Keratinocyte (primary cell): ENCODE measurements at places on chromosomes 3 and 15. TPM values are rescaled to one million over a fixed set of nuclear protein-coding genes. Genes with fewer than 3 reads are reported as not detected.

Gene P3H2
- 80.7 to 115 TPM (median 91.4 TPM) in 3 replicates for polyA plus RNA-seq

GRCh38 chr3:102156426-102156825 lies 278.4 kb upstream of the ZPLD1 start:
- H3K27ac ChIP-seq, result peak overlapping the region; percentile 98
- H3K4me3 ChIP-seq, result no peak overlapping the region
- peak; percentile 61 for DNase-seq
- no peaks in the 10 kb centered on the region for H3K27me3 ChIP-seq
- no peaks in the 10 kb centered on the region for H3K36me3 ChIP-seq

DNA sequence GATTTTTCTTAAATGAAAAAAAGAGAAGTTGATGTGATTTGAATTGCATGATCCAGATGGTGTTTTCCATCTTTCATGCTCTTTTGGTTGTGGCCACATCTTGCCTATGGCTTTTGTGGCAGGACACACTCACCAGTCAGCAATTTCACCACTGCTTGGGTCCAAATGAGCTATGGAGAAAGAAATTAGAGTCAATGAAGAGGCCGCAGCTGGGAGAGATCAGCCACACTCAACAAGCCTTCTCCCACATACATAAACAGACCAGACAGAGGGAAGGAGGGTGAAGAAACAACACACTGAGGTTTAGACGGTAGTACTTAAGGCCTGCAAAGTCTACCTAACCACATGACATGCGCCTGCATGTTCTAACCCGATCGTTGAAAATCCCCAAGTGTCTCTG lies 110.7 kb upstream of the CDIN1 start:
- H3K27me3 ChIP-seq, result no peaks in the 10 kb centered on the region
- no peaks in the 10 kb centered on the region for H3K36me3 ChIP-seq
- no peak overlapping the region for H3K4me3 ChIP-seq
- DNase-seq, result peak; percentile 60
- peak overlapping the region; percentile 57 for H3K27ac ChIP-seq
- H3K4me1 ChIP-seq, result peaks cover 16% of the 10 kb centered on the region

DNA sequence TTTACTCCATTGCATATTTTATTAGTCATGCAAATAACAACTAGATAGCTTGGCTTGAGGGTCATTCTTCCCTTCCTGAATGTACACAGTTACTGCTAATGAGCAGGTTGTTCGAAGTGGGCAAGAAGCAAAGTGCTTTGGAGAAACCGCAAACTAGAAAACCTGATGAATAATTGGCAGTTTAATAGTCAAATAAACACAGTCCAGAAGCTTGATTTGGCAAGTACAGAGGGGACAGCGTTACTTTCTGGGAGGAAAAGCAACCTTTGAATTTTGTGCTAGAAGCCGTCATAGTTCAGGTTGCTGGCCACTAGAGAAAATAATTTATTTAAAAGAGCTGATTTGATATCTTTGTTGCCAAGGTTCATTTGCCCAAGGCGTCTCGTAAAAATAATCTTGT lies 94.9 kb downstream of the MFSD1 start:
- no peak for DNase-seq
- no peaks in the 10 kb centered on the region for H3K36me3 ChIP-seq
- H3K4me3 ChIP-seq, result no peak overlapping the region
- H3K27me3 ChIP-seq, result no peaks in the 10 kb centered on the region
- no peaks in the 10 kb centered on the region for H3K4me1 ChIP-seq
- no peak overlapping the region for H3K27ac ChIP-seq

Gene DCLK3
- not detected in 3 replicates for polyA plus RNA-seq

Gene TJP1
- 39.4 to 70.0 TPM (median 54.7 TPM) in 3 replicates for polyA plus RNA-seq

GRCh38 chr15:48463366-48463880 lies 132.2 kb downstream of the DUT start:
- no peaks in the 10 kb centered on the region for H3K4me1 ChIP-seq
- H3K4me3 ChIP-seq, result no peak overlapping the region
- H3K36me3 ChIP-seq, result no peaks in the 10 kb centered on the region
- no peak overlapping the region for H3K27ac ChIP-seq
- no peaks in the 10 kb centered on the region for H3K27me3 ChIP-seq

DNA sequence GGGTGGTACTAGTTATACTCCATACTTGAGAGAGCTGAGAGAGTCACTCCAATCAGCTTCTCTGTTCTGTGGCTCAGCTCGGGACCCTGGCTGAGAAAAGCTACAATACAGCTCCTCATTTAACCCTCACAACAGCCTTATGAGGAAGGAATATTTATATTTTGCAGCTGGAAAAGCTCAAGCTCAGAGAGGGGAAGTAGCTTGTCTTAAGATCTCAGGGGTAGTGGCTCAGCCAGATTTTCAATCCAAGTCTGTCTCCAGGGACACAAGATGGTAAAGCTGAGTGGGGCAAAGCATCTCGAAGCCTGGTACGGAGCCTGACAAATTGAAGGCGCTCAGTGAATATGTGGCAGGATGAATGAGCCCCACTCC lies 14.8 kb downstream of the SCAMP2 start:
- H3K27ac ChIP-seq, result no peak overlapping the region
- H3K4me1 ChIP-seq, result peaks cover 22% of the 10 kb centered on the region
- H3K4me3 ChIP-seq, result no peak overlapping the region
- no peak for DNase-seq
- H3K36me3 ChIP-seq, result peaks cover 8% of the 10 kb centered on the region

DNA sequence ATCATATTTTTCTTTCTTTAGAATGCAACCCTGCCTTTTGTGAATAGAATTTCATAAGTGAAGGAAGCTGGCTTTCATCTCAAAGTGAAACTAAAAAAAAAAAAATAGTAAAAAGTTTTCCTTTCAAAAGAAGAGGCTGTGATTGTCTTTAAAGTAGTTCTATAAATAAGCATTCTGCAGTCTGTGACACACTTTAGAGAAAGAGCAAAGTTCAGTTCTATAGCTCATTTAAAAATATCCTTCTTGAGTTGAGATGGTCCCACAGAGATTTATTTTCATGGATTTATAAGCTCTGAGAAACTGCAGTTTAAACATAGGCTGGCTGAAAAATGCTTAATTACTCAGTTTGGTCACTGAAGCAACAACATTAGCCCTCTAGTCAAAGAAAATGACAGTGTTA lies 36.1 kb upstream of the CNTN6 start:
- H3K36me3 ChIP-seq, result no peaks in the 10 kb centered on the region
- no peak for DNase-seq
- no peak overlapping the region for H3K4me3 ChIP-seq
- no peaks in the 10 kb centered on the region for H3K4me1 ChIP-seq
- no peaks in the 10 kb centered on the region for H3K27me3 ChIP-seq

Gene AADACL2
- 0.30 to 0.38 TPM in 2 of 3 replicates, not detected in the other for polyA plus RNA-seq

Gene ZNF385D
- polyA plus RNA-seq, result 0.25 to 0.66 TPM (median 0.46 TPM) in 3 replicates

Gene RHO
- polyA plus RNA-seq, result not detected in 3 replicates

Gene TGFBR2
- polyA plus RNA-seq, result 250 to 402 TPM (median 303 TPM) in 3 replicates

- H3K27ac ChIP-seq, result no peak overlapping the region
- H3K27me3 ChIP-seq, result no peaks in the 10 kb centered on the region
- DNase-seq, result no peak
- H3K4me3 ChIP-seq, result no peak overlapping the region
These were observed 84.1 kb downstream of the MEIS2 start for GRCh38 chr15:37016231-37016630.

Gene MEX3B
- polyA plus RNA-seq, result 0.16 to 0.18 TPM (median 0.17 TPM) in 3 replicates

GRCh38 chr15:34304613-34305012 lies 33.0 kb downstream of the SLC12A6 start:
- H3K36me3 ChIP-seq, result no peaks in the 10 kb centered on the region
- no peak overlapping the region for H3K4me3 ChIP-seq
- H3K4me1 ChIP-seq, result no peaks in the 10 kb centered on the region
- no peaks in the 10 kb centered on the region for H3K27me3 ChIP-seq
- H3K27ac ChIP-seq, result no peak overlapping the region

DNA sequence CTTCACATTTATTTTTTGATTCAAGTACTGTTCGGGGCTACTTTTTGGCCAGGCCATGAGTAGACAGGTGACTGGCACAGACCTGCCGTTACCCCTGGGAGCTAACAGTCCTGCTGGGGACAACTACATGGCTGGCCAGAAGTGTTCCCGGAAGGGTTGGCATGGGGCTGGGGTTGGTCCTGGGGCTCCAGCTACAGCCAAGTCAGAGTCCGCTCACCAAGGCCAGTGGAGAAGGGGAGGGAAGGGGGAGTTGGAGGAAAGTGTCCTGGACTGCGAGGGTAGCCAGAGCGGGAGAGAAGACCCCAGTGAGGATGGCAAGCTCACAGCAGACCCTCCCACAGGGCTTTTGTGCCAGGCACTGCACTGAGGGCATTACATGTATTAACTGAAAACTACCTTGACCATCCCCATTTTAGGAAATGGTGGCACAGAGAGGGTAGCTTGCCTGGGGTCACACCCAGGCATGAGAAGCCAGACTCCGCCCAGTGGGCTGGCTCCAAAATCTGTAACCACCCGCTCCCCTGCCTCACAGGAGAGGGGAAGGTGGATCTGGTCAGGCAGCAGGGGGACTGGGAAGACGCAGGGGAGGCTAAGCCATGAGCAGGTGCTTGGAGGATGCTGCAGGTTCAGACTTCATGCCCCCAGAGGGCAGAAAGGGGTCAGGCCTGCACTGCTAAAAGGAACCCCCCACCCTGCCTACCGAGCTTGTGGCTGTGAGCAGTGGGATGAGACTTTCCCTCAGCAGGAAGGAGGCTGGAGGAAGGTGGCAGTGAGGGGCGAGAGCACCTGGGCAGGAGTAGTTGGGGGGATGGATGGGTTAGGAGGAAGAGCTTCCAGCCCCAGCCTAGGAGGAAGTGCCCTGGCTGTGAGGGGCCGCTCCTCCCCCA lies 38.3 kb upstream of the ESYT3 start:
- H3K4me3 ChIP-seq, result no peak overlapping the region
- DNase-seq, result no peak
- no peak overlapping the region for H3K27ac ChIP-seq
- H3K4me1 ChIP-seq, result no peaks in the 10 kb centered on the region
- H3K27me3 ChIP-seq, result no peaks in the 10 kb centered on the region
- no peaks in the 10 kb centered on the region for H3K36me3 ChIP-seq

Gene MORC1
- not detected in 3 replicates for polyA plus RNA-seq

- no peaks in the 10 kb centered on the region for H3K4me1 ChIP-seq
- no peak overlapping the region for H3K4me3 ChIP-seq
- peaks cover 40% of the 10 kb centered on the region for H3K27me3 ChIP-seq
- DNase-seq, result no peak
These were observed 17.4 kb upstream of the ATP2B2 start for GRCh38 chr3:10522646-10523303.

- H3K27ac ChIP-seq, result no peak overlapping the region
- no peaks in the 10 kb centered on the region for H3K36me3 ChIP-seq
- H3K4me1 ChIP-seq, result no peaks in the 10 kb centered on the region
- no peak for DNase-seq
- H3K4me3 ChIP-seq, result no peak overlapping the region
These were observed 78.9 kb upstream of the TTC14 start for GRCh38 chr3:180523040-180523439.

- no peak for DNase-seq
- no peak overlapping the region for H3K4me3 ChIP-seq
- no peaks in the 10 kb centered on the region for H3K36me3 ChIP-seq
- H3K4me1 ChIP-seq, result no peaks in the 10 kb centered on the region
- no peak overlapping the region for H3K27ac ChIP-seq
These were observed 17.6 kb downstream of the TRIM42 start for GRCh38 chr3:140695361-140696061.

Gene LDHAL6B
- polyA plus RNA-seq, result not detected in 3 replicates

- peaks cover 19% of the 10 kb centered on the region for H3K36me3 ChIP-seq
- H3K27me3 ChIP-seq, result no peaks in the 10 kb centered on the region
- DNase-seq, result no peak
- no peak overlapping the region for H3K27ac ChIP-seq
These were observed 7.6 kb upstream of the TMEM44 start for GRCh38 chr3:194640829-194641228.

DNA sequence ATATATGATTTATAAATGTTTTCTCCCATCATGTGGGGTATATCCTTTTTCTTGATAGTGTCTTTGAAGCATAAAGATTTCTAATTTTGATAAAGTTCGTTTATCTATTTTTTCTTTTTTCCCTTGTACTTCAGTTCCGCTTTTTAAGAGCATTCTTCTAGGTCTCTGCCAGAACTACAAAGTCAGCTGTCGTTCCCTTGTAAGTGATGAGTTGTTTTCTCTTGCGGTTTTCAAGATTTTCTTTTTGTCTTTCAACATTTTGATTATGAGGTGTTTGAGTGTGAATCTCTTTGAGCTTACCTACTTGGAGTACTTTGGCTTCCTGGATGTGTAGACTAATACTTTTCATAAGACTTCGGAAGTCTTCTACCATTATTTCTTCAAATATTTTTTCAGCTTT lies 9.3 kb upstream of the PRICKLE2 start:
- H3K36me3 ChIP-seq, result peaks cover 1% of the 10 kb centered on the region
- H3K4me3 ChIP-seq, result no peak overlapping the region
- DNase-seq, result no peak
- peaks cover 13% of the 10 kb centered on the region for H3K4me1 ChIP-seq

DNA sequence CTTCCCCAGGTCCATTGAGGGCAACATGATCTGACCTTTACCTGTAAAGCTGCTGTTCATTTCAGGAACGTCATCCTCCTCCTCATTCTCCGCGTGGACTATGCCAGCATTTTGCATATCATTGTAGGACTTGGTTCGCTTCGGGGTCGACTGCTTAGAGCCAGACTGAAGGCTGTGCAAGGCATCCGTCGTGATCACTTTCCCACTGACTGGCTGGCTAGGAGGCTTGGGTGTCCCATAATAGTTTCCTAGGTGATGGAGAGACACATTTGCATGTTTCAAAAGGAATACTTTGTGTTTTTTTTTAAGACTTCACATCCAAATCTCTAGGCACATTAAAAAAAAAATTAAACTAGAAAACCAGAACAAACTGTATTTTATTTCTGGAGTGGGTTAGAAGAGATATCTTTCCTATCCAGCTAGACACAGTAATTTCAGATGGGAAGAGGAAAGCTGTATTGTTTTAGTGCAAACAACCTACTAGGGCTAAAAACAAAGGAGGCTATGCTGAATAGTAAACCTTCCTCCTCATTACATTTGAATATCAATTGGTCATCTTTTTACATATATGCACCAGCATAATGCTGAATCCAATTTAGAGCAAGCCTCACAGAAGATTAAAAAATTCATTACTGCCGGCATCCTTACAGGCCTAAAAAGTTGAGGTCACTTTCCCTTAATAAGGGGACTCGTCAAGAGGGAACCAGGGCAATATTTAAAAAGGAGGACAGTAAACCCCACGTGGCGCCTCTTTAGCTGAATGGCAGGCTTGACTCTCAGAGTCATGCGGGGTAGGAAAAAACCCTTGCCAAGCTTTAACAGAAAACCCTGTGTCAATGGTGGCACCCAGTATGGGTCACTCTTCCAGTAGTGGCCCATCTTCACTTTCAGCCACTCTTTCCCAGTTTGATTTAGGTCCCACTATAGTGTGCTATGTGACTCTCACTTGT lies 559.9 kb downstream of the MAGI1 start:
- peaks cover 12% of the 10 kb centered on the region for H3K4me1 ChIP-seq
- H3K4me3 ChIP-seq, result no peak overlapping the region
- H3K36me3 ChIP-seq, result no peaks in the 10 kb centered on the region
- DNase-seq, result no peak
- H3K27ac ChIP-seq, result no peak overlapping the region

DNA sequence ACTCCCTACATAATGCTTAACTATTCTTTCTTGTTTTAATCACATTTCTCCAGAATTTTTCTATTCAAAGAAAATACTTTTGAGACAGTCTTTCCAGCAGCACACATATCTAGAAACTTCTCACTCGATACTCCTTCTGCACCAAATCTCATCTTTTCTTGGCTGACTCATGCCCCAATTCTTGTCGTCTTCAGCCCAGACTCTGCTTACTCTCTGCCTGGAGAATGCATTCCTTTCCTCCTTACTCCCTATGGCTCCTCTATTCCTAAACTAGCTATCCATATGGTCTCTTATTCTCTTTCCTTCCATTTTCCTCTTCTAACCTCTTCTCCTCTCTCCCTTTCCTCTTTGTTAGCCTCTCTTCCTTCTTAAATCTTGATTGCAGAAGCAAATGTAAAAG lies 158.7 kb downstream of the GBE1 start:
- H3K4me1 ChIP-seq, result no peaks in the 10 kb centered on the region
- no peaks in the 10 kb centered on the region for H3K36me3 ChIP-seq
- H3K4me3 ChIP-seq, result no peak overlapping the region
